ENCODE measurements at places on chromosomes 6 and 20. TPM values are rescaled to one million over a fixed set of nuclear protein-coding genes. Genes with fewer than 3 reads are reported as not detected.
A peak's percentile ranks its signal among the peaks of the same experiment; 100 is the strongest.

DNA sequence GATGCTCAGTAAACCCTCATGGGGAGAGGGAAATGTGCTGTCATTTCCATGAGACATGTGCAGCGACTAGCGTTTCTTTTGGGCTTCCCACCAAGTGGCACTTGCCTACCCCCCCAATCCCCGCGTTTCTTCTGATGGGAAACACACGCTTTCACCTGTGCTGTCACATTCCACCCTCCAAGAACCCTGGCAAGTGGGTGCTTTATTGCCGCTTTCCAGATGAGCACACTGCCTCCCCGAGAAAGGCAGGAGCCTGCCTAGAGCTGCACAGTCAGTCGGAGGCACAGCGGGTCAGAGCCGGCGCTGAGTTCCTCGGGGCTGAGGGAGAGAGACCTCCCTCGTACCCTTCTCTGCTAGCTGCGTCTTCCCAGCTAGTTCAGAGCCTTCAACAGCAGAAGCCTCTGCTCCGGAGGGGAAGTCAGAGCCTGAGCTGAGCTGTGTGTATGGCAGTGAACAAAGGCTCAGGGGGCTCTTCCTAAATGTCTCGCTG lies 12.3 kb upstream of the CCDC167 start:
- no peak for DNase-seq

The KDM1B gene
- total RNA-seq = 8.4 TPM

DNA sequence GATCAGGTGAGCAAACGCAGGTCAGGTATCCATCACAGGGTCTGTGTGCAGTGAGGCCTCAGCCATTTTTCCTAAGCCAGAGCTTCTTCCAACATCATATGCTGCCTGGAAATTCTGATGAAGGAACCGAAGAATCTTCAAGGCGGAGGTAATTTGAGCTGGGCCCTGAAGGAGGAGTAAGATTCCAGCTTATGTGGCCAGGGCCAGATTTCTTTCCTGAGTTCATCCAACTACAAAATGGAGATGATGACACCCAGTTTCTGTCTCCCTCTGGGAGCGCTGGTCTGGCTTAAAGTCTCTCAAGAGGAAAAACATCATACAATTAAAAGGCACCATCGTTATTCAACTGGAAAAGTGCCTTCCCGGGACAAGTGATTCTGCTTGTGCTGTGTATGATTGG lies 6.9 kb upstream of the MANBAL start:
- no peak for DNase-seq

DNA sequence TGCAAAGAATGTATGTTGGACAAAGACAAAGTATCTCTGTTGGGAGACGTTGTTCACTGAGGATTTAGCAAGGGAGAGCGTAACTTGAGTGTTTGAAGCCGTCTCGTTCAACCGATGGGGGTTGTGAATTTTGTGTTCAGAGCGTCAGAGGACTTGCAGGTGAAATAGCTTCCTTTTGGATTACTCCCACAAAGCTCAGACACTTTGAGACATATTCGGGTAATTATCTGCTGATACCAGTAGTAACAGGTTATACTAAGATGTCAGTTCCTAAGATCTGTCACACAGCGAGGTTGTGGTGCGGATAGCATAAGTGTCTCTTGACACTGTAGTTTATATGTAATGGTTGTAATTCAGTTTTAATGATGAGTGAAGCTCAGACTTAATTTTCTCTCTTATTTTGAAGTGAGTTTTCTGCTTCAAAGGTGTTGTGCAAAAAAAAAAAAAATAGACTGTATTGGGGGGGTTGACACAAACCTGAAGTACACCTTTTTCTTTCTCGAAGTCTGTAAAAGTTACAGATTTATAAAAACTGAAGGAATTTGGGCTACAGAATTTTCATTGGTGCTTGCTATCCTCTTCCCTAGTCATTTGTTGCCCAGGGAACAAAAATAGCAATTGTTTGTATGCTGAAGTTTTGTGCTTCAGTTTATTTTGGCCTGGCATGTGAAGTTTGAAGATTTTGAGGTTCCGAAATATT lies 1.7 kb downstream of the ASXL1 start:
- no peak for DNase-seq

GRCh38 chr6:156808287-156808686 lies 31.1 kb downstream of the ARID1B start:
- no peak for DNase-seq

- DNase-seq = no peak
Measured at GRCh38 chr6:3176562-3177355, 19.4 kb upstream of the TUBB2A start.

DNA sequence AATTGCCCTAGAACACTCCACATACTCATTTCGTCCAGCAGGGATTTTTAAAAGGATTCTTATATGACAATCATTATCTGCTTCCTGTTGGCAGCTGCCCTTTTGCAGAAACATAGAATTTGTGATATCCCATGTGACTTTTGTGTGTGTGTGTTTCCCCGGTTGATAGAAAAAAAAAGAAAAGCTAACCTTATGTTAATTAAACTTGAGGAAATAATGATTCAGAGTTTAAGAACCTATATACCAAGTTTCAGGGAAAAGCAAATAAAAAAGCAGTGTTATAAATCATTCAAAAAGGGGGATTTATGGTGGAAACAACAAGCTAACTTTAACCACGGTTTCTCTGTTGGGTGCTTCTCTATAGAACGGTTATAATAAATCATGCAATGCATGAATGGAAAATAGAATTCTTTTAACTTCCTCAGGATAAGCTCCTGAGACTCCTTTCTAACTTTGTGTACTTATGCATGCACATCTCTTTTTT lies 826.9 kb upstream of the EYS start:
- no peak for DNase-seq

DNA sequence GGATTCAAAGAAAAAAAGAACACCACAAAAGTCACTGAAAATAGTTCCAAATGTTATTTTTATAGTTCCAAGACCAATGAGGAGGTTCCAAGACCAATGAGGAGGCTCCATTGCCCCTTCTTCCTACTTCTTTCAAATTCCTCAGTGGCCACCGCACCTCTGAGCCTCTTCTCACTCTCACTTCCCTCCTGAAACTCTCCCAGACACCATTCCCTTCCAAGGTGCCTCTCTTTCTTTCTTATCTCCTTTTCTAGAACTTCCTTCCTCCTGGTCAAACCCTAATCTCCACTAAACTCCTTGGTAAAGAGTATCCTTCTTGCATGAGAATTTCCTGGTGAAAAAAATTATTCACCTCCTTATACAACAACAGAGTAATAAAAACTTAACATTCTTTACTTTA lies 20.4 kb upstream of the MCUR1 start:
- DNase-seq = no peak

GRCh38 chr6:48817333-48818051 lies 645.6 kb downstream of the MMUT start:
- DNase-seq = no peak

DNA sequence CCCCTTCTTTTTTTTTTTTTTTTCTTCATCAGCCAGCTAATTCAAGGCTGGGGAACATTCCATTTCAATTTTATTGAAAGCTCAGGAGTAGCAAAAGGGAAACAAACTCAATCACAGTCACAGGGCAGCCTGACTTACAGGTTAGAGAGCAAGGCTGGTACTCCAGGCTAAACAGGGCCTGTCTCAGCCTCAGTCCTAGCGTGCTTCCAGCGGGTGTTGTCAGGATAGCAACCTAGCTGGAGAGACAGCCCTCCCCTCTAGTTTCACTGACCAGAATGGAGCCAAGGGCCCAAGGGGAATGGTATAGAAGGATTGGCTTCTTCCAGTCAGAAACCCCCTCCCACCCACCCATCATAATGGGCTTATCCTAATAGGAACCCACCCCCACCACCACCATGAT lies 132.9 kb downstream of the PXDC1 start:
- DNase-seq = no peak

GRCh38 chr6:14664621-14665315 lies 547.2 kb downstream of the CD83 start:
- DNase-seq = no peak

The CEP43 gene
- 19.8 TPM for total RNA-seq

The LAMA2 gene
- total RNA-seq = 2.2 TPM

The SYCP2 gene
- 6.0 TPM for total RNA-seq

DNA sequence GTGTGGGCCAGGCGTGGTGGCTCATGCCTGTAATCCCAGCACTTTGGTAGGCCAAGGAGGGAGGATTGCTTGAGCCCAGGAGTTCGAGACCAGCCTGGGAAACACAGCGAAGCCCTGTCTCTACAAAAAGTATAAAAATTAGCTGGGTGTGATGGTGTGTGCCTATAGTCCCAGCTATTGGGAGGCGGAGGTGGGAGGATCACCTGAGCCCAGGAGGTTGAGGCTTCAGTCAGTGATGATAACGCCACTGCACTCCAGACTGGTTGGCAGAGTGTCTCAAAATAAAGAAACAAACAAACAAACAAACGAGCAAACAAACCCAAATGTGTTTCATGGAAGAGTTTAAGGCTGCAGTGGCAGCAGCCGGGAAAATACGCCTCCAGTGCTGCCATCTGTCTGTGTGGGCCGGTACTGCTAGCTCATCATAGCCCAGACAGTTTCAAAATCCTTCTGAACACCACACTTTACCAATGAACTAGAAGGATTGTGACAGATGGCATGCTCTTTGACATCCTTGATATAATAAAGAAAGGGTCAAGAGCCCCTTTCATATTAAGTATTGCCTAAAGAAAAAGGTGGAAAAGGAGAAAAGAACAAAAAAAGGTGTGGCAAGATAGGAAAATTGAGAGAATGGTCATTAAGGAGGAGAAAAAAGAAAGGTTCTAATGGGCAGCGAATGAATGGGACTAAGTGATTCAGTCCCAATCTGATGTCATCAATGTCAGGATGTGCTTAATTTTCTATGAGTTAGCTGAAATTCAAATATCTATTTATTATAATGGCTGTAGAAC lies 298.6 kb downstream of the SYNE1 start:
- peak; percentile 43 for DNase-seq

GRCh38 chr20:45835825-45836224 lies 2.2 kb downstream of the SNX21 start:
- DNase-seq = no peak

- no peak for DNase-seq
Measured at GRCh38 chr6:79301290-79301689, 66.8 kb upstream of the HMGN3 start.

GRCh38 chr20:1317545-1318255 lies 11.2 kb downstream of the SDCBP2 start:
- DNase-seq = no peak

The FAM162B gene
- total RNA-seq = not detected

The SPEF1 gene
- not detected for total RNA-seq

The ARMC12 gene
- total RNA-seq = 0.78 TPM

The MYLK4 gene
- total RNA-seq = 0.45 TPM

The MROH8 gene
- total RNA-seq = 1.1 TPM

- DNase-seq = no peak
Measured at GRCh38 chr6:151060766-151061531, 178.8 kb upstream of the AKAP12 start.

The CAPN11 gene
- 0.26 TPM for total RNA-seq

- no peak for DNase-seq
Measured at GRCh38 chr6:108484016-108484415, 76.7 kb upstream of the FOXO3 start.

Measured in T-helper 17 cell (primary cell).